ENCODE measurements at places on chromosomes 16 and 17. TPM values are rescaled to one million over a fixed set of nuclear protein-coding genes. Genes with fewer than 3 reads are reported as not detected.

The CLTC gene
- total RNA-seq: 295 TPM

The CDRT15L2 gene
- total RNA-seq: not detected

The NPIPA2 gene
- total RNA-seq: not detected

The SPNS2 gene
- 3.7 TPM for total RNA-seq

The C1QTNF1 gene
- total RNA-seq: 77.1 TPM

The SCO1 gene
- total RNA-seq: 20.8 TPM

The PLCG2 gene
- total RNA-seq: 0.65 TPM

The RNF43 gene
- not detected for total RNA-seq

The HIGD1B gene
- not detected for total RNA-seq

The FOXF1 gene
- 15.6 TPM for total RNA-seq

The CES5A gene
- total RNA-seq: not detected

The SMIM36 gene
- total RNA-seq: not detected

The C17orf50 gene
- not detected for total RNA-seq
